ENCODE measurements at places on chromosomes 1 and 21.

GRCh38 chr21:42407476-42407875 is 3.8 kb downstream of the UBASH3A start:
- no peak for DNase-seq

DNA sequence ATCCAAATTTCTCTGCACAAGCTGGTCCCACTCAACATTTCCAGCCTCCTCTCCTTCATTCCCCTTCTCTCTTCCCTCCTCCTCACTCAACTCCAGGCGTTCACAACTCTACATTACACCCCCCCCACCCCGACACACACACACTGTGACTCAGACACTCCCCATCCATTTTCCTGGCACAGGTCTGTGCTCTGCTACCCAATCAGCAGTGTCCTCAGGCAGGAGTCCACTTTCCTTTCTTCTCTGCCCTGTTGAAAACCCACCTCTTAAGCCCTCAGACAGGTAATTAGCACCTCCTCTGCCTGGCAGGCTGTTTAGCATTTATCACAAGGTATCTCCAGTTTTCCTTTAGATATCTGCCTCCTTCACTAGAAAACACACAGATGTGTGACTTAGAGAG is 8.8 kb upstream of the LMX1A start:
- no peak for DNase-seq

DNA sequence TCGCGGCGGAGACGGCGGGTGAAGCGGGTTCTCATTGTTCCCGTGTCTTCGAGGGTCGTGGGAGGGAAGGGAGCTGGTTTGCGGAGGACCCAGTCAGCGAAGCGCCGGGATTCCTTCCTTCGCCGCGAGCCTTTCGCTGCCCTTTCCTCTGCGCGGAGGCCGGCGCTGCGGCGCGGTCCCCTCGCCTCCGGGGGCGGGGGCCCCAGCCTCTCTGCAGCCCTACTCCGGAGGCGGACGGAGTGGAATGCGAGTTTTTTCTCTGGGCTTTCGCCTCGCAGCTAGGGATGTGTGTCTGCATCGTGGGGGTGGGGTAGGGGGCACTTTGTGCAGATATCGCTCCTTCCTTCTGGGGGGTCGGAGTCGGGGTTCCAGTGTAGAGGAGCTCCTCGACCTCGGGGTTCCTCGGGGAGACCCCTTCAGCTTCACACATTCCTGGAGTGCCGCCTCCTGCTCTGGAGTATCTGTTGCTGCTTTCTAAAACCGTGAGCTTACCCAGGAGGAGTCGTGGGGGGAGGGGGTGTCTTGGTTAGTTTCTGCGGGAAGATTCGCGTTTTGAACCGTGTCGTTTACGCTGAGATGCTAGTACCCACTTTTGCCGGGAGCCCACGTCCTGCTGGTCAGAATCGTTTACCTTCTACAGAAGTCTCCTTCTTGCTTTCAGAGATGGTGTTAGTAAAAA is 595 bp downstream of the RNF2 start:
- DNase-seq: peak; percentile 73

GRCh38 chr1:64404202-64404601 is 65.7 kb upstream of the CACHD1 start:
- DNase-seq: no peak

DNA sequence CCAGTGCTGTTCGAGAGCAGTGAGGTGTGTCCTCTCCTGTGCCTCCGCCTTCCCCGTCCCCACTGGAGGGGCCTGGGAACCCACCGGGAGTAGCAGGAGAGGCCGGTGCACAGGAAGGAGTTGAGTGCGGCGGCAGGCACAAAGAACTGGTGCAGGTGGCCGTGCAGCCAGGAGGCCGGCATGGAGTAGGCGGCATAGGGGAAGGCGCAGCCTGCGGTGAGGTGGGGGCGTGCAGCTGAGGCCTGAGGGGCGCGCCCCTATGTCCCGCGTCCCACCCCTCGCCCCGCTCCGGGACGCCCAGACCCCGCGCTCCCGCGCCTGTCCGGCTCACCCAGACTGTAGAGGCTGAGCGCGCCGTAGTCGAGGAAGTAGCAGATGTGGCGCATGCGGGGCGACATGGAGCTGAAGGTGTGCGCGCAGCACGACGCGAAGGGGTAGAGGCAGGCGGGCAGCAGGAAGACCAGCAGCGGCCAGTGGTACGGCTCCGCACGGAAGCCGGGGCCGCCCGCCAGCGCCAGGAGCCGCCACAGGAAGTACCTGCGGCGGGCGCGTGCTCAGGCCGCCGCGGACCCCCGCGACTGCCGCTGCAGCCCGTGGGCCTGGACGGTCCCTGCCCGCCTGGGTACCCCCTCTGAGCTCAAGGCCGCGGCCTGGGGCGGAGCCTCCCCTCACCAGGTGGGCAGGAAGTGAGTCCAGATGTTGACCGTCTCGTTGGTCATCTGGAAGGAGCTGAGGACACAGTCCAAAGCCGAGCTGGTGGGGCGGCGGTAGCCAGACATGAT is 2.2 kb downstream of the PAQR6 start:
- DNase-seq: peak; percentile 58

DNA sequence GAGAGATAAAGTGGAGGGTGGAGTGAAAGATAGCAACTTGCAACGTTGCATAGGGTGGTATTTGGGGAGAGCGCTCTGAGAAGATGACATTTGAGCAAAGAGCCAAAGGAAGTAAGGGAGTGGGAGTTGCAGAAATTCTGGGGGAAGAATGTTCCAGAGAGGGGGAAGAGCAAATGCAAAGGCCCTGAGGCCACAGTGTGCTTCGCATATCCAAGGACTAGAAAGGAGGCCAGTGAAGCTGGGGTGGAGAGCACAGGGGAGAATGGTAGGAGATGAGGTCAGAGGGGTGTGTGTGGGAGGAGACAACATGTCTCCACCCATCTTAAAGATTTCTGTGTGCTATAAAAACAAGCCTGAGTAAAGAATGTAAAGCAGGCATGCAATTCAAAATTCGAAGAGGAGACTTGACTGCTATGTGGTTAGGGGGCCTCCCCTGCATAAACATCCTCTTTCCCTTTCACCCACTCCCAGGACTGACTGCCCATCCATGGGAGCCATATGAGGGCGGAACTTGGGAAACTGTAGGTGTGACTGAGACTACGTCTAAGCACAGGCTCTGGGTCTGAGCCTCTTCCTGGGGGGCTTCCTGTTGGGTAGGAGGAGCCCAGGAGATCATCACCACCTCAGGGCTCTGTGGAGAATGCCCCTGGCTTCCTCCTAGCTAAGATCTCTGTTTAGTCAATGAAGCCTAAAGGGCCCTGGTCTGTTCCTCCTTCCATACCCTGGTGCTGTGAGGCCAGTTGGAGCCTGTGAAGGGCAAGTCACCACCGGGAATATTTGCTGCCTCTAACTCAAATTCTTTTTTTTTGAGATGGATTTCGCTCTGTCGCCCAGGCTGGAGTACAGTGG is 2.9 kb upstream of the CLIC4 start:
- peak; percentile 46 for DNase-seq

DNA sequence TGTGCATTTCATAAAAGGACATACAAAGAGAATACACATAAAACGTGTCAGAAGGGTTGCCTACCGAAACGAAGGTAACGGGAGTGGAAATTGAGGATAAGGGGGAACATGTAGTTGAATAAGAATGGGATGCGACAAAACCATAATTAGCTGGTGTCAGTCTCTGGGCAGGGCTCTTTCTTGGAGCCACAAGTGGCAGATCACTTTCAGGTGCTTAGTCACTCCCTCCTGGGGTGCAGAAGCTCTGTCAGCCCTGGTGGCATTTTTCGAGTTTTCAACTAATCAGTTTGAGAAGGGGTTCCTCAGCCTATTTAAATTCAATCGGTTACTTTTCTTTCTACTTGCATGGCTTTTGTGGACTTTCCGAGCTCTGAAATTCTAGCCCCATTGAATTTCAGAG is 133.9 kb upstream of the IGSF21 start:
- no peak for DNase-seq

Measured in astrocyte of the hippocampus (primary cell).